ENCODE measurements at places on chromosomes 2 and 18.
A peak's percentile ranks its signal among the peaks of the same experiment; 100 is the strongest.

- no peak for DNase-seq
Observed at GRCh38 chr2:160345071-160345764, 145.1 kb upstream of the ITGB6 start.

DNA sequence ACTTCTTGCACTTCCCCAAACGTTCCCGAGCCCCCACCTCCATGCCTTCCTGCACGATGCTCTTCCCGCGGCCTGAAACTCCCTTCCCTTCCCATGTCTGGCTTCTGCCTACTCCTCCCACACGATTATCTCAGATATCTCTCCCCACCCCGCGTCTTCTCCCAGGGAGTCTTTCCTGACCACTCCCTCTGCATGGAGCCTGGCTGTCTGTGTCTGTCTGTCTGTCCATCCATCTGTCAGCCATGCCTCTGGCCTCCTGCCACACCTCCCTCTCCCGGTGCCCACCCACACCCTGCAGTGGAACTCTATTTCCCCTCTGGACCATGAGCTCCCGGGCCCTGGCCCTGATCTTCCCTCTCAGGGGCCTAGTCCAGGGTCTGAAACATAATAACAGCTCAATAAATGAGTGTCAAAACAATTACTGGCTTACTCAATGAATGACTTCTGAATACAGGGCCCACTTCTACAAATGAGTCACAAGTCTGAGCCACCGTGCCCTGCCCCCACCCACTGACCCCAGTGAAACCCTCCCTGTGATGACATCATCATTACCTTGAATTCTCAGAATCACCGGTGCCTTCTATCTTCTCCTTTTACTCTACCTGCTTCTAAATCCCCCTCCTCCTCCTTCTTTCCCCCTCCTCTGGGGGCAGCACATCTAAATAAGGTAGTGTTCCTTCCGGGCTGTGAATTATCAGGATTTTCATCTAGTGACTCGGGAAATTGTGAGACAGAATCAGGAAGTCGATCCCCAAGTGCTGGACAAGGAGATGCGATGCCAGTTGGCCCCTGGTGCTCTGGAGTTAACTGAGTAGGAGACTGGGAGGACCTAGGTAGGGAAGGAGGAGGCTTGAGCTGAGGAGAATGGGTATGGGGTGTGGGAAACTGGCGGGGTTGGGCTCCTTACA lies 46.1 kb upstream of the PLB1 start:
- DNase-seq, result no peak

- DNase-seq, result no peak
Observed at GRCh38 chr2:127283275-127283674, 10.7 kb downstream of the ERCC3 start.

DNA sequence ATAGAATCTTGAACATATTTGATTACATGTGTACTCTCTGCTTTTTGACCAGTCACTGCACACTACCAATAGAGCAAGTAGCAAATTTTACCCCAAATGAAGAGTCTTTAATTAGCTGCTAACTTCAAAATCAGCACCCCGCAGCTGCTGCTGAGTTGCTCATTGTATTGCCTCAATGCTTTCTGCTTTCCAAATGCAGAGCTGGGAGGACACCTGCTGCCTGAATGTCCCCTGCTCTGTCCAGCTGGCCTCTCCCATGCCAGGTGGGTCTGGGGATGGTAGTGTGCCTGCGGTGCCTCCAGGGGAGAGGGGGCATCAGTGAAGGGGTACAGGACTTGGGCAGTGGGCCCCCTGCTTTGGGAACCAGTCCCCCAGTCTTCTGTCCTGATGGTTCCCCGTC lies 184.8 kb downstream of the PRKCE start:
- peak; percentile 32 for DNase-seq

- DNase-seq, result no peak
Observed at GRCh38 chr2:196155575-196155974, 15.8 kb downstream of the STK17B start.

- DNase-seq, result no peak
Observed at GRCh38 chr2:12221584-12221983, 475.2 kb downstream of the LPIN1 start.

DNA sequence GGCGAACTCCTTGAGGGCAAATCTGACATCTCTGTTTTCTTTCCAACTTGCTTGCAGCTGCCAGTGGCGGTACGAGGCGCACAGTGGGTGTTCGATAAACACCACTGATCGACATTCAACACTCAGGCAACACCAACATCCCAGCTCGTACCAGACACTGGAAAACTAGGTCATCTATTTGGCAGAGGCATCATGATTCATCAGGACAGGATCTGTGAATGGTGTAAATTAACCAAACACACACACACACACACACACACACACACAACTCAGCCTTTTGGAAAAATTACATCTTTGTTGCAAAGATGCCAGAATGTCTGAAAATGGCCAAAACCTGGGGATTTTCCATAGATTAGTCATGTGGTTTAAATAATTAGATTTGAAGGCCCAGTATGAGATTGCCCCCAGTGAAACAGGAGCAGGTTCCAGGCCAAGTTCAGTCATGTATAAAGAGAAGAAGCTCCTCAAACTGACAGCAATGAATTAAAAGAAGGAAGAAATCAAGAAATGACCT lies 150.5 kb upstream of the NCKAP5 start:
- DNase-seq, result no peak

- no peak for DNase-seq
Observed at GRCh38 chr18:12091538-12092141, 2.0 kb upstream of the ANKRD62 start.

DNA sequence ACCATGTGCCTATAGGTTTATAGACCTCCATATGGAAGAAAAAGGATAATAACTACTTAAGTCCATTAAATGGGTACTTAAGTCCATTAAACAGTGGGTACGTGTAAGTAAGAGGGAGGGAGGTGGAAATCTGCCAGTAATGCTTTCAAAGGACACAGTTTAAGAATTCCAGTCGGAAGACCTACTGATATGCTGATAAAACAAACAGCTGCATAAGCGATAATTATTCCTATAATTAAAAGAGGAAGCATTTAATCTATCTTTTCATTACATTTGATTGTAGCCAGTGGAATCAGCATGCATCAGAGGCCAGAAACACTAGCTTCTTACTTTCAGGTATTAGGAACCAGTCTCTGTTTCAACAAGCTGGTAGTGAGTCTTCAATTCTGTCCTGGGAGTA lies 96.4 kb upstream of the DDX18 start:
- no peak for DNase-seq

DNA sequence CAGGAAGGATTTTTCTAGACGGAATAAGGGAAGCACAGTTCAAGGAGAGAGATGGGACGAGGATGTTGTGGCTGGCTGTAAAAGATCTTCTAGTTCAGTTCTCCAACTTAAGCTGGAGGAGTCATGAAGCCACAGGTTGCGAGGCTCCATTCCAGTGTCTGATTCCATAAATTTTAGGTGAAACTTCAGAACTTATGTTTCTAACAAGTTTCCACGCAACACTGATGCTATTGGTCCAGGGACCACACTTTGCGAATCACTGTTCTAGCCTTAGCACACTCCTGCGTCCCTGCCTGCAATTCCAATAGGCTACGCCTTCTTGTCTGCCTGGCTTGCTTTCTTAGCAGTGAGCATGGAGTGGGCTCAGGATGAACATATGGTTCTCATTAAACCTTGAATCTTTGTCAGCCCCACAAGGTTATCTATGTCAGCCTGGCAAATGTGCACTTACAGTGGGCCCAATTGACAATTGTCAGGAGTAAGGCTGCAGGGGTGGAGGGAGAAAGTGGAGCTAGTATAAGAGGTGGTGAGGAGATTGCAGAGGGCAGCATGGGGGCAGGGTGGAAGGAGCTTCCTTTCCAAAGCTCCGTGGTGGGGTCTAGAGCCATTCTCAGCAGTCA lies 438.1 kb upstream of the ST6GAL2 start:
- no peak for DNase-seq

DNA sequence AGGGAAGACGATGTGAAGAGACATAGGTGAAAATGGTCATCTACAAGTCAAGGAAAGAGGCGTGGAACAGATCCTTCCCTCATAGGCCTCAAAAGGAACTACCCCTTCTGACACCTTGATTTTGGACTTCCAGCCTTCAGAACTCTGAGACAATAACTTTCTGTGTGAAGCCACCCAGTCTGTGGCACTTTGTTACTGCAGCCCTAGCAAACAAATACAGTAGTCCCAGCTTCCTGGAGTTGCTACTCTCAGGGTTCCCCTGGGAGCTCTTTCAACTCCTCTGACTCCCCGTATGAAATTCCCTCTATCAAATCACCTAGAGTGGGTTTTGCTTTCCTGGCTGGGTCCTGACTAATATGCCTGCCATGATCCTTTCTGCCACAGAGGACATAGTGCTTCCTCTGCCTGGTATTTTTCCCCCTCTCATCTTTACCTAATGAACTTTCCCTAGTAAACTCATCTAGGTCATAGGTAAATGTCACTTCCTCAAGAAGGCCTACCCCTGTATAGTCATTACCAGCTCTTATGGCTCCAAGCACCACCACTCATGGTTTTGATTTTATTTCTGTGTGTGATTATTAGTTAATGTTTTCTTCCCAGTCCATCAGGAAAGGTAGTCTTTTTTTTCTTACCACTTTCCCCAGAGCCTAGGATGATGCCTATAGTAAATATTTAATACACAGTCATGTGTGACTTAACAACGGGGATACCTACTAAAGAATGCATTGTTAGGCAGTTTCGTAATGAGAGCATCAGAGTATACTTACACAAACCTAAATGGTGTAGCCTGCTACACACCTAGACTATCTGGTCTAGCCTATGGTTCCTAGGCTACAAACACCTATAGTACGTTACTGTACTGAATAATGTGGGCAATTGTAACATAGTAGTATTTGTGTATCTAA lies 111.5 kb upstream of the LGALSL start:
- DNase-seq, result no peak

DNA sequence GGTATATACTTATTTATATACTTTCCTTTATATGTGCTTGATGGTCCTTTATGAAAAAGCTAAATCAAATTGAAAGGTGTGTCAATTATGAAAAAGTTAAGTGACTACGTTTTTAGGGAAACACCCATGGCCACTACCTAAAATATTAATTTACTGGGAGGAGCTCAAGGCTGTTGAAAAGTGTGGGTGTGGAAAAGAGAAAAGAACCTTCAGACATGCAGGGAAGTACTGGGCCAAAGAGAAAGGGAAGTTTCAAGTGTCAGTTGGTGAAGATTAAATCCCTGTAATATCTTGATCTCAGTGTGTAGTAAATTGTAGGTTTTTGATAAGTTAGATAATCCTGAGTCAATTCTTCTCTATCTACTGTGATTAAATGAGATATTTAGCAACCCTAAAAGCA lies 6.2 kb upstream of the GKN1 start:
- no peak for DNase-seq

- DNase-seq, result no peak
Observed at GRCh38 chr2:190809139-190809764, 71.4 kb upstream of the GLS start.

DNA sequence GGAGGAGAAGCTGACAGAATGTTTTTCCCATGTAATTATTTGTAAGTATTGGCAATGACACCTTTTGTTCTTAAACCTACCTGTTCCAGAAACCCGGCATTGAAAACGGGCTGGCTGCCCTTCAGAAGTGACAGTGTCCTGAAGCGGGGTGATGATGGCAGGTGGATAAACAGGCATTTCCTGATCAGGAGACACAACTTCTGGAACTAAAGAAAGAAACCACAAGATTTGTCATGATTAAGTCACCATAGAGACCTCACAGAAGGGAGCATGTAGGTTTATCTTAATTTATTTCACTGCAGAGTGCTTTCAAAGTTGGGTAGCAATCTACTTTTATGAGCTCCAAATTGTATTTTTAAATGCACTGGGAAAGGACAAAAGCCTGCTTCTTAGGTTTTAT lies 43.1 kb downstream of the TTN start:
- no peak for DNase-seq

Data from GM20000 (cell line).